ENCODE measurements at places on chromosomes 2 and 18. TPM values are rescaled to one million over a fixed set of nuclear protein-coding genes. Genes with fewer than 3 reads are reported as not detected.

The PIK3C3 gene
- 56.6 TPM for total RNA-seq

DNA sequence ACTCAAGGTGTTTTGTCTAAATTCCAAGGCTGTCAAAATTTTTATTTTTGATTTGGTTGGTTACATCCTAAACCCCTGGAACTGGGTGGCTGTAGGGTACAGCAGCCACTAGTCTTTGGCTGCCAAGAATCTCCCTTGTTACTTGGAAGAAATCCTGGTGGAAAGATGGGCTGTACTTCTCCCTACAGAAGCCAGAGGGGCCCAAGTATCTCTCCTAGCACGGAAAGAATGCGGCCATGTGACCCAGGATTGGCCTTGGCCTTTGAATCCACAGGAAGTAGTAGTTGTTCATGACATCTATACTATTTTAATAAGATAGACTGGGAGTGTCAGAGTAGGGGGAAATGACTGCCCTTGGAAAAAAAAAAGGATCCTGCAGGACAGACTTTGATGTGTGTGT, 54.4 kb upstream of the MYO3B start:
- H3K36me3 ChIP-seq, result no peaks in the 10 kb centered on the region
- H3K27ac ChIP-seq, result no peak overlapping the region
- H3K27me3 ChIP-seq, result no peaks in the 10 kb centered on the region
- no peak for DNase-seq
- peaks cover 8% of the 10 kb centered on the region for H3K4me1 ChIP-seq
- H3K4me3 ChIP-seq, result no peak overlapping the region

The UNC80 gene
- not detected for total RNA-seq

The LRP2 gene
- not detected for total RNA-seq

GRCh38 chr2:176683618-176684111, 414.4 kb downstream of the MTX2 start:
- H3K27me3 ChIP-seq, result no peaks in the 10 kb centered on the region
- no peak overlapping the region for H3K4me3 ChIP-seq
- no peak for DNase-seq

The RGPD4 gene
- 0.06 TPM for total RNA-seq

DNA sequence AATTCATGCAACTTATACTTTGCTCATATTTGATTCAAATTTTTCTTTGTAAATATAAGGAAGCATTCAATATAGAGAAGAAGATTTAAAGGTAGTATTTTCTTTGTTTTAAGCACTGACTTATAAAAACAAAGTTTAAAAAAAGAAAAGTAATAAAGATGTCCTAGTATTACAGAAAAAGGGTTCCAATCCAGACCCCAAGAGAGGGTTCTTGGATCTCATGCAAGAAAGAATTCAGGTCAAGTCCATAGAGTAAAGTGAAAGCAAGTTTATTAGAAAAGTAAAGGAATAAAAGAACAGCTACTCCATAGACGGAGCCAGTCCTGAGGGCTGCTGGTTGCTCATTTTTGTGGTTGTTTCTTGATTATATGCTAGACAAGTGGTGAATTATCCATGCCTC, 267.9 kb downstream of the CTNNA2 start:
- H3K27ac ChIP-seq, result no peak overlapping the region
- H3K27me3 ChIP-seq, result no peaks in the 10 kb centered on the region
- DNase-seq, result no peak
- no peak overlapping the region for H3K4me3 ChIP-seq

The ATP6V1C2 gene
- total RNA-seq, result not detected

The KATNAL2 gene
- total RNA-seq, result 1.7 TPM

- H3K4me3 ChIP-seq, result no peak overlapping the region
- peaks cover 4% of the 10 kb centered on the region for H3K4me1 ChIP-seq
- peaks cover 18% of the 10 kb centered on the region for H3K36me3 ChIP-seq
- no peak overlapping the region for H3K27ac ChIP-seq
Measured at GRCh38 chr2:85053802-85054201, 79.4 kb upstream of the TCF7L1 start.

DNA sequence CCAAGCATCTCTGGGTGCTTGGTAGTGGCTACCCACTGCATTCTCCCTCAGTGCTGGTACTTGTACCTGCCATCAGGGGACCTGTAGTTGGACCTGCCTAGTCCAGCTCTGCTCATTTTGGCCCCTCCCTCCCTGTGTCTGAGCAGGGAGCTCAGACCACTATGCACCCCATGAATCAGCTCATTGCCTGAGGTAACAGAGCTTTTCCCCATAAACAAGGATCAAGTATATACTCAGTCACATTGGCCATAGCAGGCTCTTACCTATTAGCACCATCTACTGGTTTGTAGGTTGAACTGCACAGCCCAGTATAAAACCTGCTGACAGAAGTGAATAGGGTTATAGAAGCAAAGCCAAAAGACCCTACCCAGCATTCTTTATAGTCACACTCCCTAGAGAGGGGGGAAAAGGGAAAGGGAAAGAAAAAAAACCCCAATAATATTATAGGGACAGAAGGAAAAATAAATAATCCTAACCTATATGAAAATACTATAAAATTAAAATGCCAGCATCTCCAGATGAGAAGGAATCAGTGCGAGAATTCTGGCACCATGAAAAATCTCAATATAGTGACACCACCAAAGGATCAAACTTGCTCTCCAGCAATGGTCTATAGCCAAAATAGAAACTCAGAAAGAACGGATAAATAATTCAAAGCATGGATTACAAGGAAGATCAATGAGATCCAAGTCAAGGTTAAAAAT, 6.9 kb upstream of the FLACC1 start:
- H3K4me1 ChIP-seq, result peaks cover 25% of the 10 kb centered on the region
- peak; percentile 9 for DNase-seq
- H3K36me3 ChIP-seq, result peaks cover 12% of the 10 kb centered on the region
- H3K4me3 ChIP-seq, result no peak overlapping the region
- H3K27me3 ChIP-seq, result no peaks in the 10 kb centered on the region

GRCh38 chr2:38450509-38450908, 73.4 kb upstream of the ATL2 start:
- no peak for DNase-seq
- H3K4me1 ChIP-seq, result no peaks in the 10 kb centered on the region
- H3K27ac ChIP-seq, result no peak overlapping the region
- H3K36me3 ChIP-seq, result no peaks in the 10 kb centered on the region
- no peaks in the 10 kb centered on the region for H3K27me3 ChIP-seq

GRCh38 chr2:9696731-9697130, 65.9 kb upstream of the YWHAQ start:
- no peaks in the 10 kb centered on the region for H3K27me3 ChIP-seq
- no peak overlapping the region for H3K27ac ChIP-seq
- no peaks in the 10 kb centered on the region for H3K4me1 ChIP-seq
- no peak overlapping the region for H3K4me3 ChIP-seq
- DNase-seq, result no peak

The ASXL3 gene
- total RNA-seq, result not detected

GRCh38 chr2:170501421-170502043, 213.6 kb upstream of the SP5 start:
- H3K27me3 ChIP-seq, result no peaks in the 10 kb centered on the region
- peaks cover 27% of the 10 kb centered on the region for H3K4me1 ChIP-seq
- no peak overlapping the region for H3K27ac ChIP-seq
- H3K36me3 ChIP-seq, result no peaks in the 10 kb centered on the region
- no peak overlapping the region for H3K4me3 ChIP-seq

The NCL gene
- 397 TPM for total RNA-seq

GRCh38 chr2:84816426-84817026, 64.4 kb downstream of the TRABD2A start:
- peaks cover 30% of the 10 kb centered on the region for H3K4me1 ChIP-seq
- H3K4me3 ChIP-seq, result no peak overlapping the region
- no peak overlapping the region for H3K27ac ChIP-seq
- DNase-seq, result no peak
- H3K36me3 ChIP-seq, result no peaks in the 10 kb centered on the region

DNA sequence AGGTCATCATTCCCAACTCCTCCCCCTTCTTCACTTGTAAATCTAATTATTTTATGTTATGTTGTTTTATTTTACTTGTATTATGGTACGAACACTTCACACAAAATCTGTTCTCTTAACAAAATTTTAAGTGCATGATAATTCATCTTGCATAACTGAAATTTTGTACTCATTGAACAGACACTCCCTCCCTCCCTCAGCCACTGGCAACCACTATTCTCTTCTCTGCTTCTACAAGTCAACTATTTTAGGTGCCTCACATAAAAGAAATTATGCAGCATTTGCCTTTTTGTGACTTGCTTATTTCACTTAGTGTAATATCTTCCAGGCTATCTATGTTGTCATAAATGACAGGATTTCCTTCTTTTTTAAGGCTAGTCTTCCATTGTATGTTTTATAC, 30.4 kb upstream of the OSBPL6 start:
- no peak overlapping the region for H3K27ac ChIP-seq
- no peaks in the 10 kb centered on the region for H3K4me1 ChIP-seq
- DNase-seq, result no peak
- no peak overlapping the region for H3K4me3 ChIP-seq
- no peaks in the 10 kb centered on the region for H3K36me3 ChIP-seq

The ADI1 gene
- 20.9 TPM for total RNA-seq

- no peaks in the 10 kb centered on the region for H3K27me3 ChIP-seq
- H3K4me3 ChIP-seq, result no peak overlapping the region
Measured at GRCh38 chr2:123913143-123913735, 111.8 kb upstream of the CNTNAP5 start.

All from T-cell (primary cell).